Omental fat pad (tissue), 4 donors: ENCODE measurements at places on chromosomes 2 and 18. TPM values are rescaled to one million over a fixed set of nuclear protein-coding genes. Genes with fewer than 3 reads are reported as not detected.

- DNase-seq = no peak
Observed at GRCh38 chr2:40321016-40321623, 130.8 kb downstream of the SLC8A1 start.

- DNase-seq = no peak
Observed at GRCh38 chr2:200677721-200678532, 92.1 kb downstream of the AOX1 start.

- DNase-seq = no peak
Observed at GRCh38 chr18:34834897-34835296, 124.8 kb downstream of the DTNA start.

- DNase-seq = no peak
Observed at GRCh38 chr2:64661741-64662169, 8.0 kb upstream of the SERTAD2 start.

DNA sequence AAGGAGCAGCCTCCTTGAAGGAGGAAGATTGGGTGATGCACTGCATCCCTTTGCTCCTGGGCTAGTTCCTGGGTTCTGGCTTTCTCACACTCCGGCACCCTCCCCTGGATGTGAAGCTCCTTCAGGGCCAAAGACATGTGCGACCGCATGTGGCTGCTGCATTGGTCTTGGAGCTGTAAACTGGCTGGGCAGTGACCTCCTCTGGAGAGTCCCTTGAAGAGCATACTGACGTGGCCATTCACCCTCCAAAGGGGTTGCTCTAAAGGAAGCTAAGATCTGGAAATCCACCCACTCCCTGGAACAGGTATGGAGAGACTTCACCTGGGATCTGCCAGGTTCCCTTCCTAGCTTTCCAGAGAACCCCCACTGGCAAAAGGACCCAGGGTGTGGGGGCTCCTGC is 62.1 kb downstream of the TMEM17 start:
- DNase-seq = no peak

DNA sequence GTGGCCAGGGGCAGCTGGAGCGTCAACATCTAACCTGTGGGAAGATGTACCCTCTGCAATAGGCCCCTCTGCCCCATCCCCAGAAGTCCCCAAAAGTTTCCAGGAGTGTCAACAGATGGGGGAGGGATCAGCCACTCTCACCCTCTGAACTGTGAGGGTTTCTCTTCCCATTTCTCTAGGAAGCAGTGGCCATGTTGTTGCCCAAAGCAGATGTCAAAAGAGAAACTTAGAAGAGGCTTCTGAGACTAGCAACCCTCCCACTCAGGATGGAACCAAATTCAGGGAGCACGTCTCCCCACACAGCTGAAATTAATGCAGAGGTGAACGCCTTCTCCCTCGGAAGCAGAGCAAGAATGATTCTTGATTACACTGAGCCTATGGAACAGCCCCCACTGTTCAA is 70.3 kb downstream of the ARL4C start:
- DNase-seq = no peak

DNA sequence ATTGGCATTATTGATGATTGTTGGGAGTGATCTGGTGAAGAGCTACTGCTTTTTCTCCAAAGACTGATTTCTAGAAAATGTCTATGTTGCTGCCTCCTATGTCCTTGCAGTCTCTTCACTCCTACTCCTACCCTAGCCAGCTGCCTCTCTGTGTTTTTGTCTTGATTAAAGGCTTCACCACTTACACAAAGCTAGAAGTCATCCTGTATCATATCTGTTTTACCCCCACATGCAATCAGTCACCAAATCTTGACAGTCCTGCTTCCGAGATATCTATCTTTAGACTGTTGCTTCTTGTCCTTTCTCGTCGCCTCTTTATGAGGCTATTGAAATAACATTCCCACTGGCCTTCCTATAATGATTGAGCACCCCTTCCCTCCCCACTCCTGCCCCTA is 84.5 kb upstream of the ITGA4 start:
- no peak for DNase-seq

GRCh38 chr2:154484338-154485099 is 214.0 kb upstream of the KCNJ3 start:
- no peak for DNase-seq

DNA sequence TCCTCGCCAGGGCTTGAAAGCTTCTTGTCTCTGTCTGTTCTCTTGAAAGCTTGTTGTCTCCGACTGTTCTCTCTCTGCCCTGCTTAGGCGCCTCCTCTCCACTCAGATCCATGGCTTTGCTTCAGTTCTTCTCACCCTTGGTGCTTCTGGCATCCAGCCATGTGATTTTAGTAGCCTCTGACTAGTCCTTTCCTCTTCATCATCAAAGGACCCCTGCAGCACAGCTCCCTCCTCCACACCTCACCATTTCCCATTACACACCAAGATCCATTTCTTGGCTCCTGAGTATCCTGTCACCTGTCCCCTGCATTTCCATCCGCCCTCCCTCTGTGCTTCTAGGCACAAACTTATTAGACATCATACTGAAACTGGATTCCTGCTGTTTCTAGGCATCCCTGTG is 59.4 kb downstream of the ZNF236 start:
- DNase-seq = no peak

- no peak for DNase-seq
Observed at GRCh38 chr2:232386740-232387450, 8.3 kb downstream of the ALPP start.

- no peak for DNase-seq
Observed at GRCh38 chr18:23503963-23504344, 643 bp downstream of the RMC1 start.

DNA sequence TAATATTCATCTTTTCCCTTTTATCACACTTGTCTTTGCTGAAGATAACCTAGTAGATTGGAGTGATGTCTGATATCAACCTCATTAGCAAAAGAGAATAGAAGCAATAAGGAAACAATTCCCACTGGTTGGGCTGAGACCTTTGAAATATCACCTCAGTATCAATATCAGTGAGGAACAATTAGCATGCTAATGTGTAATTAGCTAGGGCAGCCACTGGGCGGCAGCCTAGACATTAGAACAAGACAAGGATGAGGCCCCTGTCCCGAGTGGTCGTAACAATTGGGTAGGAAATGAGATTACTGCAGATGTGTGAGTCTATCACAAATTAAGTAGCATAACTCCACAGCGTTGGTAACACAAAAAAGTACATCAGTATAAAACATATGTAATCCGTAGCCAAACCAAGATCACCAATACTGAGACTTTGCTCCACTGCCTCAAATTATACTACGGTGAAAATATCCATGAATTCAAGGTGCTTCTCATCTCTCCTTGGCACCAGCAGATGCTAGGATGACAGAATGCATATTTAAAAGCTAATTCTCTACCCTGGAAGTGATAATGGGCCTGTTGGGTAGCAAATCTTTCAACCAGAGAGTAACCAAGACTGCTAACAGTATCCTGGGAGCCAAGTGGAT is 99.1 kb downstream of the ALPK2 start:
- DNase-seq = peak; percentile 53

- DNase-seq = no peak
Observed at GRCh38 chr2:60226191-60226590, 327.3 kb downstream of the BCL11A start.

DNA sequence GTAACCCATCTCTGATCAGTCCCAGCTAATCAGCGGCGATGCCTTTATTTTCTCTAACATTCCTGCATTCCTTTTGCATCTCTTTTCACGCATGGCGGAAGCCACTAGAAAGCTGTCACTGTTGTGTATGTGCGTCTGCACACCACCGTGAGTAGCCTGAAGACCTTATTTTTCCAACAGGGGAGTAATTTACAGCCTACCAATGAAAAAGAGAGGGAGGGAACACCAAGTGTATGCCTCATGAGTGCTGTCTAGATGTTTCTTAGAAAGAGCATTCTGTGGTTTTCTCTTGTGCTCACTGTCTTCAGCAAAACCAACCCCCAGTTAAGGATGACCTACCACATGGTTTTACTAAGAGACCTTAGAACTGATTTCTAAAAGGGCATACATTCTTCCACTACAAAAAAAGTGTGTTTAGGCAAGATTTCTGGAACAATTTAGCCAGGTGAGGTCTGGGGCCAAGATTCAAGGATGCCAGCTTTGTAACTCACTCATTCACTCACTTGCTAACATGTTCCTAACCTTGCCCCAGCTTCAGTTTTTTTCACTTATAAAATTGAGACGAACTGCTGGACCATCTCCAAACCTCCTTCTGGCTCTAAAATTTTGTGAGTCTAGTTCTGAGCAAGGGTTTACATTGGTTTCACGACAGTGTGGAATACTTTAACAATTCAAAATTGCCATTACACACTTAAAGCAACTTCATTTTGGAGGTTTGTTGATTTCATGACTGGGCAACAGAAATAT is 51.4 kb downstream of the BCL2 start:
- DNase-seq = no peak

DNA sequence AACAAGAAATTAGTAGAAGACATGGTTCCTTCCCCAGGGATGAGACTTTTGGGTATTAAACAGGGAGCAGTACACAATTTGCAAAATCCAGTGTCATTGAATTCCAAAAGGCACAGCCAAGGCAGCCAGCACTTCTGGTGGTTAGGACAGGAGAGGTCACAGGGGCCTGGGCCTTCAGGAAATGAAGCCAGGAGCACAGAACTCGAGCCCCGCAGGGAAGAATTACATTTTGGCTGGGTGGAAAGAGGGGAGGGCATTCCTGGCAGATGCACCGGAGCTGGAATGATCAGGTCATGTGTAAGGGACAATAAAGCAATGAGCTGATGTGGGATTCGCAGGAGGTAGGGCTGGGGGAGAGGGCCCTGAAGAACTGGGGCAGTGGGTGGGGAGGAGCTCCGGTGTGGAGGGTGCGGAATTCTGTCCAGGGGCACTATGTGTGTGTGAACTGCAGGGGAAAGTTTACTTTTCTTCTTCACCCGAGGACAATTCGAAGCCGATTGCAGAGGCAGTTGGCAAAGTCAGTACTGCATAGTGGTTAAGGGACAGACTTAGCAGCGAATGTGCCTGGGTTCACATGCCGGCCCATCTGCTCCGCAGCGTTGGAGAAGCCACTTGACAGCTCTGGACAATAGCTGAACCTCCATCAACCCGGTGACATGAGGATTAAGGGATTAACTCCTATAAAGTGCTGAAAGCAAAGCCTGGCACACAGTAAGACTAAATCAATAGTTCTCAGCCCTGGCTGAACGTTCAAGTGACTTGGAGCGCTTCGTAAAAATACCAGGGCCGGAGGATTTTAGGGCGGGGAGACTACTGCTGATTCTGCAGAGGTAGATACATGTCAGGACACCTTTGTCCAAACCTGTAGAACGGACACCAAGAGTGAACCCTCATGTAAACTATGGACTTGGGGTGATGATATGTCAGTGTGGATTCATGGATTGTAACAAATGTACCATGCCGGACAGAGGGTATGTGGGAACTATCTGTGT is 36.4 kb downstream of the ALPK2 start:
- no peak for DNase-seq

DNA sequence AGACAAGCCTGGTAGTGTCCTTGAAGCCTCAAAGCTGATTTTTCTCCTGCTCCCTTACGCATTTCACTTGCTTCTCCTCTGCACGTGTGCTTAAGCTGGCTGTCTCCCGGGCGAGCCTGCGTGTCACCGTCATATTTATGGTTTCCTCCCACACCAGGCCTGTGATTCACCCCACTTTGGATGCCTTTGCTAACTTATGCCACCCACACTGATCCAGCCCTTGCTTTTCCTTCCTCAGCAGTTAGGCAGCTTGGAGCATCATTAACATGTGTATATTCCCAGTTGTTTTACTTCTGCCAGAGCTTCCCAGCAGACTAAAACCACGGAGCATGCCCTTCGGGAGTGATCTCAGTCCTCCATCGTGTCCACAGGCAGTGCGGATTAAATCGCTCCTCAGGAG is 2.2 kb downstream of the ST3GAL5 start:
- no peak for DNase-seq

DNA sequence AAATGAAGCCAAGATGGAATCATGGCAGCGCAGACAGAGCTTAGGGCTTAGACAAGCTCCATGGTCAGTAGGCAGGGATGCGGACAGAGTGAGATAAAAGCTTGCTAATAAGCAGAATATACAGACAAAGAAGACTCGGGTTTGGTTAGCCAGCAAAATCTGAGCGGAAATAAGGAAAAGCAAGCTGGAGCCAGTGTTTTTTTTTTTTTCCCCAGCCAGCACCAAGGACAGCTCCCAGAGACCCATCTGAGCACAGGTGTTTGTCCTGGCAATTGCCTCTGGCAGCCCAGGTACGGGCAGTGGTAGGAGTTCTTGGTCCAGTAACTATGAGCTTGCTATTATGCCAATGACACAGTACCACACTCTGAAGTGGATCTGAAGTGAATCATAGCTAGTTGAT is 187.6 kb downstream of the ADCYAP1 start:
- no peak for DNase-seq

- no peak for DNase-seq
Observed at GRCh38 chr2:239116456-239117246, 268.8 kb downstream of the TWIST2 start.

- DNase-seq = no peak
Observed at GRCh38 chr2:128272601-128273468, 45.8 kb downstream of the HS6ST1 start.

GRCh38 chr2:104473546-104473945 is 380.4 kb upstream of the POU3F3 start:
- DNase-seq = no peak

- no peak for DNase-seq
Observed at GRCh38 chr2:235098269-235098668, 146.5 kb downstream of the SH3BP4 start.

DNA sequence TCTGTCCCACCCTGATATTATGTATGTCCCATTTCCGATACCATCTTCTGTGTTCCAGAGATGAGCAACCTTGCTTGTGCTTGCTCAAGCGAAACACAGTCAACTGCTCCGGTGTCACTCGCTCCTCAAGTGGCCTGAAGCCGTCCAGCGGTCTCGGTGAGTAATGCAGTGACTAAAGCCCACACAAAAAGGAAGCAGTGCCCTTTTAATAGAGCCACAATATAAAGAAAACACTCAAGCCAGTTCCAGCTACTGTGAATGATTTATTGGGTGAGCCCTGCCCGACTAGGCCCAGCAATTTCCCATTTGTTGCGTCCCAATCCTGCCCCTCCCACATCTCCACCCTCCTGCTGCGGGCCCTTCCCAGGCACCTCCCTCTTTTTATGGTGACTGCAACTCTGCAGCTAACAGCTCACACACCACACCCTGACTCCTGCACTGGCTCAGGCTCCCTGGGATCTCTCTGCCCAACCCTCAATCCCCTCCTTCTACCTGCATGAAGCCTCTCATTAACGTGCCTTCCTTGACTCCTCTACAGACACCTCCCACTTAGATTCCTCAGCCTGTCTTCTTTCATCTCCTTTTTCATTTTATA is 44.2 kb upstream of the DSC1 start:
- DNase-seq = no peak

COL3A1 gene
- total RNA-seq = 237 TPM

KIAA2012 gene
- total RNA-seq = 0.06 TPM

ERICH2 gene
- total RNA-seq = not detected

FHL2 gene
- 88.3 TPM for total RNA-seq

MYCN gene
- not detected for total RNA-seq

IL36RN gene
- not detected for total RNA-seq

CYP27C1 gene
- total RNA-seq = 0.37 TPM

IL1A gene
- total RNA-seq = not detected

FAM110C gene
- 78.6 TPM for total RNA-seq

ELAC1 gene
- total RNA-seq = 5.2 TPM

TMEM198 gene
- 1.9 TPM for total RNA-seq
